ENCODE measurements at places on chromosomes 7 and 10.
A peak's percentile ranks its signal among the peaks of the same experiment; 100 is the strongest.

DNA sequence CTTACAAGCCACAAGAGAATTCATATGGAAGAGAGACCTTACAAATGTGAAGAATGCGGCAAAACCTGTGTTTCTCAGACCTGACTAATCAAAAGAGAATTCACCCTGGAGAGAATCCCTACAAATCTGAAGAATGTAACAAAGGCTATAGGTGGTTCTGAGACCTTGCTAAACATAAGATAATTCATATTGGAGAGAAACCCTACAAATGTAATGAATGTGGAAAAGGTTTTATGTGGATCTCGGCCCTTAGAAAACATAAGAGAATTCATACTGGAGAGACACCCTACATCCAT, 33.4 kb downstream of the ZNF727 start:
- no peak for DNase-seq

DNA sequence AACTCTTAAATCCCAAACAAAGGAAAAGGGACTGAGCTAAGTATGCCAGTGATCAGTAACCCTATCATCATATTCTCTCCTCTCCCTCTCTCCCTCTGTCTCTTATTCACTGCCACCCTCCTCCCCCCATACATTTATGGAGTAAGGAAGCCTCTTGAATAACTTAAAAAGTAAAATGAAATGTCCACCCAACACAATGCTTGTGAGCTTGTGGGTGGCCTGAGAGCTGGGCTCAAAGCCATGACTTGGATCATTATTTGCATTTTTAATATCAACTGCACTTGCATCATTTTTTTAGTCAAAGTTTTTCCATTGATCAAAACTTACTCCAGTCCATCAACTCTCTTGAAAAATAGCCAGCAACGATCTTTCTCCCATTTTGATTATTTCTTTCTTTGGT, 46.8 kb downstream of the FAM107B start:
- DNase-seq, result no peak

DNA sequence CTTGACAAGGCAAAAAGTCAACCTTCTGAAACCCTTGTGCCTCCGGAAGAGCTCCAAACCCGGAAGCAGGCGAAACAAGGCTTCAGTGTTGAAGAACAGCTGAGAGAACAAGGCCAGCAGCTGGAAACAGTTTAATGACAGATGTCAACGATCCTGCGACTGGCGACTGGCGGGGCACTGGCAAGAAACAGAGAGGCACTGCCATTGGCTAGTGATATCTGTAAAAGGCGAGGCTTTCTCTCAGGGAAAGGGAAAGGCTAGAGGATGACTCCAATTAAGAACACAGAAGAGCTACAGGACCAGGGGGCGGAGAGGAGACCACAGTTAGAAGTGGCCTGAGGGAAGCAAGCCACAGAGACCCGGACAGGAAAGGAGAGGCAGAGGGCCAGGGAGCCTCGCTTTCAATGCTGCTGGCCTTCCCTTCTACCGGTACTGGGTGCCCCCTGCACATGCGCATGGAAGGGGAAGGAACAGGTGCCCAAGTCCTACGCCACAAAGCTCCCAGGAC, 19.4 kb downstream of the ITGB1 start:
- no peak for DNase-seq

- DNase-seq, result peak; percentile 77
Measured at GRCh38 chr10:31921031-31921430, 7.6 kb downstream of the ARHGAP12 start.

Measured in activated CD4-positive, alpha-beta T cell treated with anti-CD3 and anti-CD28 coated beads, Interleukin-10, Interleukin-2, amounts not matched to agents 100 ng/mL and 50 ng/mL, durations not matched to agents 16 hours and 8 hours (primary cell).